ENCODE measurements at places on chromosomes 4 and X.

GRCh38 chr4:72128741-72129140 lies 96.9 kb downstream of the NPFFR2 start:
- DNase-seq, result no peak

GRCh38 chrX:143002206-143002605 lies 23.5 kb upstream of the SPANXN4 start:
- no peak for DNase-seq

GRCh38 chr4:118281611-118282442 lies 71.0 kb downstream of the PRSS12 start:
- no peak for DNase-seq

DNA sequence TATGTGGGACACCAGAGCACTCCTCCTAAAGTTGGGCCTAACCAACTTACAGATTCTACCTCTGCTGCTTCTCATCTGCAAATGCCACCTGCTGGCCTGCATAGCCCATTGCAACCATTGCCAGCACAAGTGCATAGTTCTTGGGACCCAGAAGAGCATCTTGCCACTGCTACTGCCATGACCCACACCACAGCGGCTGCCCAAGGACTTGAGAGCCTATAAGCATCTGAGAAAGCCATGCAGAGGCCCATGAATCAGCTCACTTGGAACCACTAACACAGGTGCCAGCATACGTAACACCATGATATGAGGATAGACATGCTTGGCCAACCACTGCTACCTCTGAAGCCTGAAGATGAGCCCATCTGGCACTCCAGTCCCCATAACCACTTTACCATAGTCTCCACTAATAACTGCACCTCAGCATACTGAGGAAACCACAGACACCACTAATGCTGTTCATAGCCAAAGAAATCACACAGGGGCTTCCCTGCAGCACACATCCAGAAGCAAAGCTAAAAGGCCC lies 258.1 kb upstream of the AGTR2 start:
- no peak for DNase-seq

DNA sequence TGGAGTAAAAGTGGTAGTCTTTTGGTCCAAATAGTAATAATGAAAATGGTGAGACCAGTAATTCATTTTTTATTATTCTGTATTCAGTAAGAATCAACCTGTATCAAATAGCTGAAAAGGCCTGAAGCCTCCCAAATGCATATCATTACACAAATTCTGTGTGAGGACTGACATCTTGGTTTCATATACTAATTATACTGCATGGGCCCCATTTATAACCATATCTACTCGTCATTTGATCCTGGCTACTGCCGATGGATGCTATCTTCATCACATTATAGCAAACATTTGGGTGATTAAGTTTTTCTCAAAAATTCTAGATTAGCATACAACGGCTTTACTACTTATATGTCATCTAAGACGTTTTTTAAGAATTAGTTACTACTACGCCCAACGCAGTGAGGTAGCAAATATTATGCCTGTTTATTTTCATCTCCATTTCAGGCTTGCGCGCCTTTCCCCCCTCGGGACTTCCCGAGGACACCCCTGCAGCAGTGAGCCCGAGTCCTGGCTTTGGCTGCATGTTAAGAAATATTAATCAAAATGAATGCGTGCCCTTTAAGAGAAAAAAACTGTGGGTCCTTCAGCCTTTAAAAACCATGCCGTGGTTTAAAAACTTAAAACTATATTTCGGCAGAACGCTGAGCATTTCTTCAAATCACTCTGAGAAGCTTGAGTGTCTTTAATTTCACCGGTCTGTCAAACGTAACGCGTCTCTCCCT lies 814 bp upstream of the MMAA start:
- DNase-seq, result peak; percentile 4

DNA sequence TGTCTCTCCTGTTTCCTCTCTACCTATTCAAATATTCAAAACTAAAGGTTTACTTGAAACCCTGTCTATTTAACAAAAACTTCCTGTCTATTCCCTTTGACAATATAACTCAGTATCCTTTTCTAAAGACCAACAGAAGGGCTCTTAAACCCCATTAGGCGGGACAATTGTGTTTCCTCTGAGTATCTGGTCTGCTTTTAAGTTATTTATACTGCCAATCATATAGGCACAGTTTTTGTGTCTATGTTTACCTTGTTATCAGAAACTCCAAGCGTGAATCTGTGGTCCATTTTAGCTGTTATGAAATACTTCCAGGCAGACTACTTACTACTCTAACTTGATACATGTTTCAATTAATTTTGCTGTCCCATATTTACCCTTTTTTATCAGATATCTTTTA lies 350.0 kb upstream of the CTSO start:
- no peak for DNase-seq

DNA sequence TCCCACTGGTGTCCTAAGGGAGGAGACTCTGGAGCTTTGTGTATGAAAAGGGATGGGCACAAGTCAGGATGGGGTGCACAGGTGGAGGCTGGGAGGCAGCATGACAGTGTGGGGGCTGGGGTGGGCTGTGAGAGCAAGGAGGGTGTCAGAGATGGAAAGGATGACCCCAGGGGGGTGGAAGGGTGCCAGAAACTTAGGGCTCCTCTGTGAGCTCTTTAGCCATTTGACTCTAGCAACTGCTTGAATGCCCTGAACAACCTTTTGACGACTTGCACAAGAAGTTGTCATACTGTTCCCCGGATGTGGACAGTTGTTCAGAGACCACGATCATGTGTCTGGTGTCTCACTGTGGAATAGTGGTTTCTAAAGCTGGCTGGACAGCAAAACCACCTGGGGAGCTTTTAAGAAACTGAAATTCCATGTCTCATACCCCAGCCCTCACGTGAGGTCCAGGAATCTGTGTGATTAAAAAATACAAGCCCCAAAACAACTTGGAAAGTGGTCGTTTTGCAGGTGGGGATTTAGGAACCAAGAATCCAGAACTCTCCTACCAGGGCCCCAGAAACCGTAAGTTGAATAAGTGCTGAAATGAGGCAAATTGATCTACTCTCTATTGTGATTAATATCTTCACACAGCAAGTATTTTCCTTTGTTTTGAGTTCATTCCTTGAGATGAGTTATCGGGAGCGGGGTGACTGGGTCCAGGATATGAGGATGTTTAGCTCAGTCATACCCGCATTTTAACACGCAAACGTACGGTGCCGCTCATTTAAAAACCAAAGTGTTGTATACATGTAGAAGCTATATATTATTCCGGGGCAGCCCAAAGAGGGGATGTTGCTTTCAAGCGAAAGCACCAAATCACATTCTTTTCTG lies 3.4 kb downstream of the RHOH start:
- DNase-seq, result no peak

DNA sequence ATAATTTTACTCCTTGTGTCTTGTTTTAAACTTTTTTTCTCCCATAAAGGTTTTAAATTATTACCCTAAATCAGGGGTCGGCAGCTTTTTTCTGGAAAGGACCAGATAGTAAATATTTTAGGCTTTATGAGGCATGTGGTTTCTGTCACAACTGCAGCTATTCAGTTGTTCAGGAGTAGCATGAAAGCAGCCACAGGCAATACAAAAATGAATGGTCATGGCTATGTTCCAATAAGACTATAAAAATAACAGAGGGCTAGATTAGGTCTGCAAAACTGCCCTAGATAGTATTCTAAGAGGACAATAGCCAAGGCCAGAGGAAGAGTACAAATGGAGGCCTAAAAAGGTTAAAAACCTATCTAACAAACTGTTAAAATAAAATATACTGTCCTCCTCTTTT lies 24.6 kb downstream of the HERC5 start:
- DNase-seq, result no peak

GRCh38 chr4:82983444-82983843 lies 27.2 kb downstream of the LIN54 start:
- DNase-seq, result no peak

- DNase-seq, result no peak
Measured at GRCh38 chr4:133188433-133189146, 39.5 kb downstream of the PCDH10 start.

- no peak for DNase-seq
Measured at GRCh38 chrX:150770623-150771022, 77.4 kb downstream of the MTMR1 start.

- no peak for DNase-seq
Measured at GRCh38 chrX:118100091-118100490, 16.5 kb downstream of the KLHL13 start.

DNA sequence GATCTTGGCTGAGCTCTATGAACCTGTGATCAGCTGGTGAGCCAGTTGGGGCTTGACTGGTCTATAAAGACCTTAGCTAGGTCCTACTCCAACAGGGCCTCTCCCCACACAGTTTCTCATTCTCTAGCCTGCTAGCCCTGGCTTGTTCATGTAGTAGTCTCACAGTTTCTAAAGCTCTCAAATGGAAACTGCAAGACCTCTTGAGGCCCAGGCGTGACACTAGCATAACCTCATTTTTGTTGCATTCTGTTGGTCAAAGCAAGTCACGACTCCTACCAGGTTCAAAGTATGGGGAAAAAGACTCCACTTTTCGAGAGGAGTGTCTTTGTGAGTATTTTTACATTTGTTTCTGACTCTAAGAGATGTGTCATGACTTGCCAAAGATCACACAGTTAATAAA lies 50.9 kb downstream of the CEP44 start:
- DNase-seq, result no peak

DNA sequence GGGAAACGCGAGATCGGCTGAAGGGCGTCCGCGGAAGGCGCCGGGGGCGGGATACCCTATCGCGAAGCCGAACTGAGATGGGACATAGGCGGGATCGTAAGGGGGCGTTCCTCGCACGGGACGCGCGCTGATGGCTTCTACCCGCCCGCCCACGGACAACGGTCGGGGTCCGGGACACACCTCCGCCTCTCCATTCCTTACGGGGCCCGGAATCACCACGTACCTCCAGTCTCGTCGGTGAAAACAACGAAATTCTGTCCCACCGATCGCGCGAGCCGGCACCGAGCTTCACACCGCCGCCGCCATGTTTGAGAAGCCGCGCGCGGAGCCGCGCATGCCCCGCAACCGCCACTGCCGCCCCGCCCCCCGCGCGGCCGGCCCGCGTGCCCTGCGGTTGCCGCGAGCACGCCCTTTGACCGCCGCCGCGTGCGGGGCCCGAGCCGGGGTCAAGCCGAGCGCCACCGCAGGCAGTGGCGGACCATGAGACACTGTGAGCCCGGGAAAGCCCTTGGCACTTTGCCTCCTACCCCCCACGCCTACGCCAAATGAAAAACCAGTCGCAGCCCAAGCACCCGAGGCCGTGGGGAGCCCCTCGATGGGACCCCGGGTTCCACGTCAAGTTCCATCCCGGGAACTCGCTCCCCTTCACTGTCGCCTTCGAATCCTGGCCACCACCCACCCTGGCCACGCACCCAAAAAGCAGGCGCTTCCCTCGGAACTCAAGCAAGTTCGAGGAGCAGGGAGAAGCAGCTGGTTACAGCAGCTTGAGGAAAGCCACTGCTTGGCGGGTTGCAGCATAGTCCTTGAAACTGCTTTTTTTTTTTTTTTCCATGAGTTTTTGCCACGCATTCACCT lies at the start of gene SCML2:
SCML2 (minus strand) TSS at position 320 of the 855 bp plus-strand sequence. CDS start 20,617 bp downstream, outside the sequence.
- DNase-seq, result peak; percentile 10

- DNase-seq, result no peak
Measured at GRCh38 chr4:1348014-1348513, 1.1 kb downstream of the UVSSA start.

- no peak for DNase-seq
Measured at GRCh38 chr4:124019749-124020549, 623.4 kb downstream of the SPRY1 start.

DNA sequence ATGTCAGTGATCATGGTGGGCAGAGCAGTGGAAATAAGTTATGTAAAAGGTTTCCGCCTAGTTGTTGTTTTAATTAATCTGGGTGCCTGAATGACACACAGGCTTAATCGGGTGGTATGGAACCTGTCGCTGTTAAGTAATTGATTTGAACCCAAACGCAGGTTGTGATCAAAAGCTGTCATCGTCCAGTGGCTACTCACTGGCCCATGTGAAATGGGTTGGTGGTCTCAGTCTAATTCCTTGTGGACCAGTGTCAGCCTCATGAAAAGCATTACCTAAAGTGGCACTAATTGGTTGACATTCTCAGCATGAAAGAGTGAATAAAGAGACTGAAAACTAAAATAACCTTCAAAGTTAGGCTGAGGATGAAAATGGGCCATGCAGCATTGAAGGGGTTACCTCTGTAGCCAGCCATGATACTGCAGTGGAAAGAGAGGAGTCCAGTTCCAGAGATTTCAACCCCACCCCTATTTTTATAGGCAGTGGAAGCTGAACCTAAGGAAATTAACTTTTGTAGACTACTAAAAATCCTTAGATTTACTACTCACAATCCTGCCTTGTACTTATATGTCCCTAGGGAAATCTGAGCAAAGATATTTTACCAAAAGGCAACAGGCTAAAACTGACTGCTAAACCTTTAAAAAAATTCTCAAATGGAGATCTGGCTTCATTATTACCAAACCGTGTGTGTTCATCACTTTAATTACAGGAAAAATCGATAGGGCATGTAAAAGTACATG lies 251.7 kb upstream of the TENM3 start:
- DNase-seq, result no peak

DNA sequence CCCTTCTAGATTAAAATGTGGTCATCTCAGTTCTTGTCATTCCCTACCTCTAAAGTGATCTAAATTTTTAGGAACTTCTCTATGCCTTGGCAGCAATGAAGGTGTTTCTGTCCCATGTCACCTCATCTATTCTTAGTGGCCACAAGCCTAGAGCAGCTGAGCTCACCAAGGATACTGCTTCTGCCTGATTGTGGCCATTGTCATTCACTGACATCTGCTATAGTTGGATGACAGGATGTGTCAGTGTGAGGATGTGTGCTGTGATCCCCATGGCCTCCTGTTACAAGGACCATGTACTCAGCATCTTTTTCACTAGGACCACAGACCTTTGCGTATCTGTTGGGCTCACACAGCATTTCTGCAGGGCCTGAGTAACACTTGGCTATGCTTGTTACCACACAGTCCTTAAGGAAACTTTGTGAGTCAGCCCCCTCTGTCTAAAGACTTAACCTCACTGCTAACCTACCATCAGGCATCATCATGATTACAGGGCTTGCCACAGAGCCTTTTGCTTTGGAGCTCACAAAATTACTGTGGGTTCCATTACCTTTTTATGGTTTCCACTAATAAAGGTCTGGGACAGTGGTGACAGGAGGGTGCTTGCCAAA lies 421.0 kb downstream of the ADAM29 start:
- no peak for DNase-seq

DNA sequence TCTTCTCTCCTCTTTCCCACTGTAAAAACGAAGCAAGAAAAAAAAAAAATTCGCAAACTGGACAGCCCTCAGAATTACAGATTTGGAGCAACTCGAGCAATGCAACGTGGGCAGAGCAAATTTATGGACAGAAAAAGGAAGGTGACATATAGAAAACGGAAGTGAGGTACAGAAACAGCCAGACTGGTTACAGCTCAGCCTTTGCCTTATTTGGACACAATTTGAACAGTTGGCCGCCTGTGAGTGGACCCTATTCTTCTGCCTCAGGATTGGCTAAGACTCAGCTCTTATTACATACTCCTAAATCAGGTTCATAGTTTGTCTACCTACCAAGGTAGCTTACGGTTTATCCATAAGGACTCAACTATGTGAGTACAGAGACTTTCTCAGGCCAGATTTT lies 98.8 kb downstream of the SOWAHB start:
- no peak for DNase-seq

DNA sequence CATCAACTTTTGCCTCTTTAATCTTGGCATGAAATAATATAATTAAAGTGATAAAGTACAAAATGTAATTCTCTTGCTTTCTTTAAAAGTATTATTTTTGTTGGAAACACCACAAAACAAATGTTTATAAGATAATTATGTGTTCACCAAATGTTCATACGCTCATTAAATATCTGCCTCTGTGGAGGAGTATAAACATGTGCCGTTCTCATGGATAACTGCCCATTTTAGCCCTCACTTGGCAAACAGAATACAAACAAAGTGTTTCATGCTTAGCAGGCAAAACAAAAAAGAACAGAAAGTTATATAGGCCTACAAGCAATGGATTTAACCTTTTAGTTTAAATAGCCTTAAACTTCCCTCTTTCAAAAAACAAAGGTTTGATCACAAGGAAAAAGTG lies 800.5 kb upstream of the DIAPH2 start:
- DNase-seq, result no peak

Measured in T-helper 9 cell (primary cell).